ENCODE measurements at places on chromosomes 13 and 19.

DNA sequence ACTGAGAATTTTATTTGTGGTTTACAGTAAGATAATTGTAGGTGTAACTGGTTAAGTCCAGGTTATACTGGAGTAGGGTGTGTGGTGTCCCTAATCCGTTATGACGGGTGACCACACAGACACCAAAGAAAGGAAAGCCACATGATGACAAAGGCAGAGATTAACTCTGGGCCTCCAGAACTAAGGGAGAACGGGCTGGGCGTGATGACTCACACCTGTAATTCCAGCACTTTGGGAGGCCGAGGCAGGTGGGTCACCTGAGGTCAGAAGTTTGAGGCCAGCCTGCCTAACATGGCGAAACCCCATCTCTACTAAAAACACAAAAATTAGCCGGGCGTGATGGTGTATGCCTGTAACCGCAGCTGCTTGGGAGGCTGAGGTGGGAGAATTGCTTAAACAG, 10.2 kb upstream of the FUT2 start:
- DNase-seq, result no peak

- DNase-seq, result no peak
These were observed 22.5 kb downstream of the SERP2 start for GRCh38 chr13:44395976-44396694.

GRCh38 chr13:65479692-65480091, 1750.4 kb downstream of the PCDH9 start:
- DNase-seq, result no peak

DNA sequence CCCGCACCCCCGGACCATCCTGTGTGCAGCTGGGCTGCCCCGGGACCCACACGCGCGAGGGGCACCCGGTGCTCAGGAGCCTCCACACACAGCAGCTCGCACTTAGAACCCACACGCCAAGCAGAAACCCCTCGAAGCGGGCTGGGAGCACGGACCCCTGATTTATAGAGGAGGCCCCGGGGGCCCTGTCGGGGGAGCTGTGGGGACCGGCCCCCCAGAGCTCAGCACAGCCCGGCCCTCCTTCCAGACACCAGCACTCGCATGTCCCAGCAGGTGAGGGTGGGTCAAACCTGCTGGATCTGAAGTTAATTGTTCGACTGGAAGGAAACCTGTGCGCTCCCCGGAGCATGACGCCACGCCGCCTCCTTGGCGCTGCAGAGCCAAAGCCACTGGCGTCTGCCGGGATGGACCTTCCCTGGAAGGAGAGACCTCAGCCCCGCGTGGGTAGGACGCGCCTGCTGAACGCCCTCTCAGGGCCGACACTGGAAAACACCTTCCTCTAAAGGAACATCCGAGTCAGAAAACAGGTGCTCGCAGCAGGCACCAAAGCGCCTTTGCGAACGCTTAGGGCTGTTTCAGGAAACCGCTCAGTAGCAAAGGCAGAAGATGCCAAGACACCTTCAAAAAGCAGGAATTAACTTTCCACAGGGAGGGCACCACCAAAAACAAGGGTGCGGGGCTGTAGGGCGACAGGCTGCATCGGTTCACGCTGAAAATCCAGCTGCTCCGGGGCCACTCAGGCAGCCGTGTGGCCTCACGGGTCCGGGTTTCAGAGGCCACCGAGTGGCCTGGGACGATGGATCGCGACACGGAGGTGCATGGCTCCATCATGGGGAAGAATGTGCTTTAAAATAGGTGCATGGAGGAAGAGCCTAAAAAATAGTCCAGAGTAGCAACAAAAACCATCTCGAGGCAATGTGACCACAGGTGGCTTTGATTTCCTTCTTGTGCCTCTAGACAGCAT, 37.8 kb upstream of the GRTP1 start:
- DNase-seq, result no peak

- DNase-seq, result no peak
These were observed 423.3 kb downstream of the SPRY2 start for GRCh38 chr13:79917628-79918027.

GRCh38 chr13:42893214-42893671, 98.8 kb downstream of the EPSTI1 start:
- DNase-seq, result no peak

DNA sequence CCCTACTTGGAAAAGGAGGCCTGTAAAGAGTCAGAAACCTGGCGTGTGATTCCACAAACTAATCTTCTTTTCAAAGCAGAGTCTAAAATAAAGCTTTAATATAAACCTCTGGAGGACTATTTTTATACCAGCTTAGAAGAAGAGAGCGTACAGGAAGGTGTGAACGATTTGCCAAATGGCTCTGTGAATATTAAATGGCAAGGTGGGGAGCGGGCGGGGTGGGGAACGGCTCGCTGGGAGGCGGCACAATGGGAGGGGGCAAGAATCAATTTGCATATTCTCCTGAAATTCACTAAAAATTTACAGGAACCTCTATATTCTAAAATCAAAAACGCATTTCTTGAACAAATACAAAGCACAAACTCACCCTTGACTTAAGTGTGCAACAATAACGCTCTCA, 982 bp downstream of the ZNF780B start:
- DNase-seq, result no peak

- no peak for DNase-seq
These were observed 37.3 kb downstream of the IL12RB1 start for GRCh38 chr19:18049385-18049784.

DNA sequence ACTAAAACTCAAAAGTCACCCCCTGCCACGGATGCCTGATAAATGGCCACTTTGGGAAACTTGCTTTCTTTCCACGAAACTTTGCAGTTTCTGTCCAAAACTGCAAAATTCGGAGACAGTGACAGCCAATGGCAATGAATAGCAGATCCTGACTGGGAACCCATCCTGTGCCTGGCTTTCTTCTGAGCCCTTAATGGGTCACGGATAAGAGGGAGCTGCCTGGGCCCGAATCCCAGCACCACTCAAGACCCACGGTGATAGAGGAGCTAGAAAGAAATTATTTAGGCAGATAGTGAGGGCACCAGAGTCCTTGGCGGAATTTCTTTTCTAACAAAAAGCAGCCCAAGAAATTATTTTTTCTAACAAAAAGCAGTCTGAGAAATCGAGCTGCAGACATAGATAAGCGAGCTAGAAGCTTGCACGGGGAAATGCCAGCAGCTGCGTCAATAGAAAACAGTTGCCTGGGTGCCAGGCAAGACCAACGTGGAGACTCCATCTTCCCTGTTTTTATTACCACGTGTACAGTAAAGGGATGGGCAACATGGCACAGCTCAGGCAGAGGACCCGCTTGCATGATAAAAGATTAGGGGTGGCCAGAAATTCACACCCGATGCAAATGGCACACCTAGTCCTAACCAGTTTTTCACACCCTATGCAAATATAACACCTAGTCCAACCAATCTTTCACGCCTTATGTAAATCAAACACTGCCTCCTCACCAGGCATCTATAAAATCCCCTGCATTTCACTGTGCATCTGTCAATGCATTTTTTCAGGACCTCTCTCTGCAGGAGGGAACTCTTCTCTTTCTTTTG, 7.1 kb upstream of the HSH2D start:
- no peak for DNase-seq

- no peak for DNase-seq
These were observed 63.8 kb downstream of the SHISA2 start for GRCh38 chr13:25987987-25988386.

DNA sequence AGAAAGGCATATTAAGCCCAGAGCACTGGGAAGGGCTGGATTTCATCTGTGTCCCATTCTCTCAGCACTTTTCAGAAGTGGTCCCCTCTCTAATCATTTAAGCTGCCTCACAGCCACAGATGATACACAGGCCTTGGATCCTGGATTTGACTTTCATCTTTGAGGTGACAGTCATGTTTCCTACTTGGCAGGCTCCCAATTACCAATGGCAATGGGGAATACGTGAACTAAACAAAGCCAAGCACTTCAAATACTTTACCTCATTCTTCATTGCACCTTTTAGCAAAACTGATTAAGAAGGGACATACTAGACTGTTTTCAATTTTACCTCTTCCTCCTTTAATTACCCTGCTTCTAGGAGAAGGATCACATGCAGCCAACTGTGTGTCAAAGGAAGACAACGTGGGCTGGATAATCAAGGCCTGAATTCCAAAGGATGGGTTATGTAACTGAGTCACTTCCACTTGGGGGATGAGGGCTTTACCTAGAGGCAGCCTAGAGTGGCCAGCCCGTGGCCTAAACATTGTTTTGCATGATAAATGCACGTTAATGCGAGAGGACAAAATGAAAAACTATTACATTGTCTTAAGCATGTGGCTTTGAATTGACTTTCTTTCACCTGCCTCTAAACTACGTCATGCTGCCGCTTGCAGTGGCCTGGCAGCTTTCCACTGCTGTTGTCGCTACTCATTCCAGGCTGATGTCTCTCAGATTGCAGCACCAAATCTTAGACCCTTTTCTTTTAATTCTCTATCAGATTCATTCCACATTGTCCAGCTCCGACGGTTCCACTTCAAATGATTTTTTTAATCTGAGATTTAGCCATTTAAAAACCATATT, 95.0 kb downstream of the KCTD12 start:
- no peak for DNase-seq

- DNase-seq, result no peak
These were observed 4.5 kb upstream of the IL12RB1 start for GRCh38 chr19:18091217-18091608.

DNA sequence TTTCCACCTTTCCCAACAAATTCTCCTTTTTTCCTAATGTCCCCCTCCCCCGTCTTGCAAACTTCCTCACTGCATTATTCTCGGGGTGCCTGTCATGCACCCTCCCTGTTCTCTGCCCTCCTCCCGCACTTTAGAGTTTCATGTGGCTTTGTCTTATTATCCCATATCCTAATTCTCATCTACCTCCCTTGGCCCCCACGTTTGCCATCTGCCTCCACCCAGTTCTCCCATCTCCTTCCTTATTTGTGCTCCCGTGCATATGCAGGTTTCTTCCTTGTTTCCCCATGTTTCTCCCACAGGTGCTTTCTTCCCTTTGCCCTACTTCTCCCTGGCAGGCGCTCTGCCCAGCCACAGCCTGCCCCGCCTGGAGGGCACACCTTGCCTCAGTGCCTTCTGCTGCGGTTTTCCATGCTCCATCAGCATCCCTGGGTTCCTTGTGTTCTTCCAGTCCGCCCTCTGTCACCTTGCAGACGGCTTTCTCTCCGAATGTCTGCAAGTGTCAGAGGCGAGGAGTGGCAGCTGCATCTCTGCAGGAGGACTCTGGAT, 1.5 kb downstream of the SPATA13 start:
- DNase-seq, result no peak

- DNase-seq, result no peak
These were observed 35.7 kb downstream of the LACC1 start for GRCh38 chr13:43915451-43915850.

DNA sequence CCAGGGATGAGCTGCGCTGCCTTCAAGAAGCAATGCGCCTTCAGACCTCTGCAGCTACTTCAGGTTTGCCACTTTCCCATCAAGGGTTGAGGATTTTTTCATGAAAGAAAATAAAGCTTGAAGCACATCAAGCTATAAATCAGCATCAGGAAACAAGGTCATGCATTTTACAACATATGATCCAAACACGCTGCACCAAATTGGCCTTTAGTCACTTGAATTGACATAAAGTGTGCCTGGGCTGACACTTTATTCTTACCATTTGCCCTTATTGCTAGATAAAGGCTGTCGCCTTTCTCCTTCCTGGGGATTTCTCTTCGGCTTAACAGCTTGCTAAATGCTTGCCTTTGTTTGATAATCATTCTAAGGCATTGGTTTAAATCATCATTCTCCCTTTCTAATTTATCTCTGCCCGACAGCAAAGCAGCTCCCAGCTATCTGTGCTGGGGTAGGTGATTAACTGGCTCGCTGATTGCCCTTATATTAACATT, 87.7 kb downstream of the LHFPL6 start:
- no peak for DNase-seq

DNA sequence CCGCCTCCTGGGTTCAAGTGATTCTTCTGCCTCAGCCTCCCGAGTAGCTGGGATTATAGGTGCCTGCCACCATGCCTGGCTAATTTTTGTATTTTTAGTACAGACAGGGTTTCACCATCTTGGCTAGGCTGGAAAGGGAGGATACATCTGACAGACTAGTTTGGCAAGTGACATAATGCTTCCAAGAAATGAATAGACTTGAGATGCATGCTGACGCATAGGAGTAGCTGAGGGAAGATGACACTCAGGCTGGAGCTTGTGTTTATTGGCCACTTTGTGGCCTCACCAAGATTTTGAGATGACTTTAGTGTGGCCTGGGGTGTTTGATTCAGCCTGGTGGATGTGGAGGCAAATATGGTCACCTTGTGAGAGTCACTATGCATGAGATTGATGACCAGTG, 4.0 kb downstream of the ZNF586 start:
- no peak for DNase-seq

- no peak for DNase-seq
These were observed at the start of gene LRG1 for GRCh38 chr19:4539693-4540581. LRG1 (minus strand) TSS chr19:4540036; CDS start chr19:4540013, 23 bp downstream.

- DNase-seq, result no peak
These were observed 14.8 kb upstream of the RANBP3 start for GRCh38 chr19:5992756-5993155.

GRCh38 chr19:56919308-56919995, 78.9 kb upstream of the PEG3 start:
- DNase-seq, result no peak

DNA sequence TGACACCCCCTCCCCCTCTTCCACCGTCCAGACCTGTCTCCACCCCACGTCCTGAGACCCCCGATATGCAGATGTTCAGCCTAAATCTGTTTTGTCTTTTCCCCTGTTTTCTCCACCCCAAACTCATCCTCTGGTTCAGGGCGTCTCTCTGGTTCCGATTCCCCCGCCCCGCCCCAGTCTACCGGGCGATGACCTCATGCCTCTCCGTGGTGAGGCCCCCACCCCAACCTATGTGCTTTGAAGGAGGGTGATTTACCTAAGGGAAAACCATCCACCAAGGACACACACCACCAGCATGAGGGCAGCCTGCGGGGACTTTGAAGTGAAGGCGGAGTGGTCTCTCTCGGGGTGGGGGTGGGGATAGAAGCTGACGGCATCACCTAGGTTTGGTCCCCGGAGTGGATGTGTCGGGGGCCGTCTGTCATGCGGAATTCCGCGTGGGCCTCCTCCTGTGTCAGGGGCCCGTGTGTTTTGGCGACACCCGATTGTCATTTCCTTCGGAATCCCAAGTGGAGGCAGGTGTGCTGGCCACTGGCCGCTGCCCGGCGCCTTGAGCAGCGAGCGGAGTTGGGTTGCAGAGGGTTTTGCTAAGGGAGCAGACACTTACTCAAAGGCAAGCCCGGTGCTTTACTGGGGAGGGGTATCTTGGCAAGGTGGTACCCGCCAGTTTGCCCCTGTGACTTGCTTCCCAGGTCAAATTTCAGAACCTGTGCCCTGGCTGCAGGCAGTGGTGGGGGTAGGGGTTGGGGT, 1.4 kb downstream of the FZR1 start:
- no peak for DNase-seq

GRCh38 chr19:10043286-10043927, 30.1 kb downstream of the RDH8 start:
- DNase-seq, result no peak

GRCh38 chr13:41706152-41706551, 248.8 kb downstream of the RGCC start:
- no peak for DNase-seq

DNA sequence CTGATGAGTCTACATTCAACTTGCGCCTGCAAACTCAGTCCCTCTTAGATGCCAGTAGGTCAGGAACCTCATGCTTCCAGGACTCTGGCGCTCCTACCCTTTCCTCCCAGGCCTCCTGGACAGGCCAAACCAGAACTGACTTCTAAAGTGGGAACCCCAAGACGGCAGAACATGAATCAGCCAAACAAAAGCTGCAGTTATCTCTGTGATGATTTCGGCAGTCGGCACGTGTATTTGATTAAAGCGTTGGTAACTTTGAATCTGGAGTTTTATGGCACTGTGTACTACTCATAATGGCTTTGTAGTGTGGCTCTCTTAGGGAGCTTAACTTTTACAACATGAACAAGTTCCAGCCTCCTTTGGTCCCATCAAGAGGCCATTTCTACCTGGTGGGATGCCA, 13.7 kb downstream of the ACTN4 start:
- no peak for DNase-seq
